ENCODE measurements at places on chromosomes 1 and 21. TPM values are rescaled to one million over a fixed set of nuclear protein-coding genes. Genes with fewer than 3 reads are reported as not detected.

Gene LY9
- 3.2 TPM for total RNA-seq

Gene TNNI3K
- total RNA-seq: 4.7 TPM

Gene INTS3
- total RNA-seq: 77.5 TPM

Gene STYXL2
- total RNA-seq: not detected

Gene CEPT1
- 43.3 TPM for total RNA-seq

Gene TPTE
- total RNA-seq: not detected

Gene BARHL2
- total RNA-seq: not detected

Gene OR2L3
- not detected for total RNA-seq

Gene KCNQ4
- 3.7 TPM for total RNA-seq

Gene ZC3H11A
- 71.8 TPM for total RNA-seq

Gene TMEM269
- total RNA-seq: 0.18 TPM

DNA sequence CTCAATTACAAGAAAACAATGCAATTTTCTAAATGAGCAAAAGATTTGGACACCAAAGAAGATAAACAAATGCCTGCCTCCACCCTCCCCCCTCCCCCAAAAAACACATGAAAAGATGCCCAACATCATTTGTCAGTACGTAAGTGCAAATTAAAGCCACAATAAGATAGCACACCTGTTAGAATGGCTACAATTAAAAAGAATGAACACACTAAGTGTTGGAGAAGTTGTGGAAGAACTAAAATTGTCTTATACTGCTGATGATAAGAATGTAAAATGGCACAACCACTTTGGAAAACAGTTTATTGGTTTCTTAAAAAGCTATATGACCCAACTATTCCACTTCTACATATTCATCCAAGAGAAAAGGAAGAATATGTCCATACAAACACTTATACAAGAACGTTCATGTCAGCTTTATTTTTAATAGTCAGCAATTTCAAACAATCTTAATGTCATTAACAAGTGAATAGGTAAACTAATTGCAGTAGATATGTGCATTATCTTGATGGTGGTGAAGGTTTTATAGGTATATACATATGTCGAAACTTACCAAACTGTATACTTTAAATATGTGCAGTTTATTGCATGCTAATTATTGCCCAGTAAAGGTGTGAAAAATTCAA lies 10.4 kb downstream of the IL20 start:
- no peak for DNase-seq

- DNase-seq: no peak
These were observed 6.4 kb downstream of the PADI3 start for GRCh38 chr1:17255336-17255735.

GRCh38 chr1:106975944-106976343 lies 80.5 kb upstream of the PRMT6 start:
- DNase-seq: no peak

GRCh38 chr21:17461014-17461413 lies 51.8 kb upstream of the CXADR start:
- no peak for DNase-seq

DNA sequence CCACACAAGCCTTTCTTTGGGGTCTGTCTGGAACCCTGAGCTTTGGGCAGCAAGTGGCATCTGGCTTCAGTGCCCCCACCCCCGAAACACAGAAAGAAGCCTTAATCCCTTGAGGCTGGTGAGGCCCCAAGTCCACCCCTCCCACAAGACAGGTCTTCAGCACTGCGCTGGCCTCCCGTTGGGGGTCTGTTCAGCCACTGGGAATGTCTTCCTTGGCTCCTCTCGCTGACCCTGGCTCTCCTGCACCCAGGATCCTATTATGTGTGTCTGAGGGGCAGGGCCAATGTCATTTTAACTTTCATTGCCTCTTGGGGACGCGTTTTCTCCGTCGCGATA lies 26.9 kb downstream of the ATP8B2 start:
- no peak for DNase-seq

DNA sequence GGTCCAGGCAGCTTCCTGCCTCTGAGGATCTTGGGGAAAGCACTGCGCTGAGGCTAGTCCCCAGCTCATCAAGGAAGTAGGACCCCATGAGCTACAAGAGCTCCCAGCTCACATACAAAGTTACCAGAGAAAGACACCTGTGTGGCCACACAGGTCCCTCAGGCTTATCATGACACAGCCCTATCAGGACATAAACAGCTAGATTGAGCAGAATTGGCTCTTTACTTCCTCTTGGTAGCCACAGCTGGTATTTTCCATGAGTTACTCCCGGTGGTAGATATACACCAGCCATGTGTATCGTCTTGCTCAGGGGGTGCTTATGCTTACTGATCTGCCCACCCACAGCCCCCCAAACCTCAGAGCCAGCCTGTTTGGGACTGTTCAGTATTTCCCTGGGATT lies 1.2 kb downstream of the LENEP start:
- no peak for DNase-seq

- DNase-seq: no peak
These were observed 244.5 kb downstream of the GPR52 start for GRCh38 chr1:174692313-174692712.

GRCh38 chr1:92961131-92961895 lies at the start of gene DIPK1A:
DIPK1A (minus strand) TSS chr1:92961462; CDS start chr1:92961429, 33 bp downstream.
- peak; percentile 76 for DNase-seq

DNA sequence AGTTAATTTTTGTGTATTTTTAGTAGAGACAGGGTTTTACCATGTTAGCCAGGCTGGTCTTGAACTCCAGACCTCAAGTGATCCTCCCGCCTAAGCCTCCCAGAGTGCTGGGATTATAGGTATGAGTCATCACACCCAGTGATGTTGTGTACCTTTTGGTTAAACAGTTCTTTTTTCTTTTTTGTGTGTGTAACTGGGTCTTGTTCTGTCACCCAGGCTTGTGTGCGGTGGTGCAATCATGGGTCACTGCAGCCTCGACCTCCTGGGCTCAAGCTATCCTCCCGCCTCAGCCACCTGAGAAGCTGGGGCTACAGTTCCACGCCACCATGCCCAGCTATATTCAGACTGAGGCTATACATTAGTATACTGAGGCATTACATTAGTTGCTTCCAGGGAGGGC lies 37.8 kb downstream of the GABPB2 start:
- DNase-seq: no peak

- DNase-seq: no peak
These were observed 26.4 kb upstream of the EVA1B start for GRCh38 chr1:36349839-36350238.

- no peak for DNase-seq
These were observed 13.4 kb upstream of the SVBP start for GRCh38 chr1:42830631-42831030.

GRCh38 chr1:23224739-23225648 lies 7.7 kb upstream of the HTR1D start:
- DNase-seq: peak; percentile 69

GRCh38 chr1:214579183-214579582 lies 23.8 kb upstream of the CENPF start:
- no peak for DNase-seq

GRCh38 chr1:161427733-161428516 lies 60.2 kb upstream of the CFAP126 start:
- no peak for DNase-seq

- DNase-seq: no peak
These were observed 106.8 kb downstream of the ZBTB18 start for GRCh38 chr1:244157731-244158438.

- no peak for DNase-seq
These were observed 172.7 kb downstream of the TRIM33 start for GRCh38 chr1:114338191-114338890.

DNA sequence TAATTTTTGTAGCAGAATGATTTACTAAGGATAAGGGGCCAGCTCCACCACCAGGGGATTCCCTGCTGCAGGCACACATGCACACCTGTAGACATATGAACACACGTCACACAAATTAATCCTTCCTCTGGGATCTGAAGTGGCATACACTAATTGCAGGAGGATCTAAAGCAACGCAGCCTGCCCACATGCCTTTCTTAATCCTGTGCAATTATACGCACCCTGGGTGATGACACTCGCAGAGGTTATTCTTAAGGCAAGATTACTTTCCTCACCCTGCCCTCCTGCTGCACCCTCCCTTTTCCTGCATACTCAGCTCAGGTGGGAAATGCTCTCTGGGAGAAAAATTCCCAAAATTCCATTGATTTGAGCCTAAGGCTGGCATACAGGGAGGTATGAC lies 7.5 kb upstream of the LORICRIN start:
- no peak for DNase-seq

- DNase-seq: no peak
These were observed 62.3 kb downstream of the LYPLAL1 start for GRCh38 chr1:219235903-219236481.

GRCh38 chr1:215054266-215054665 lies 28.3 kb upstream of the KCNK2 start:
- no peak for DNase-seq

DNA sequence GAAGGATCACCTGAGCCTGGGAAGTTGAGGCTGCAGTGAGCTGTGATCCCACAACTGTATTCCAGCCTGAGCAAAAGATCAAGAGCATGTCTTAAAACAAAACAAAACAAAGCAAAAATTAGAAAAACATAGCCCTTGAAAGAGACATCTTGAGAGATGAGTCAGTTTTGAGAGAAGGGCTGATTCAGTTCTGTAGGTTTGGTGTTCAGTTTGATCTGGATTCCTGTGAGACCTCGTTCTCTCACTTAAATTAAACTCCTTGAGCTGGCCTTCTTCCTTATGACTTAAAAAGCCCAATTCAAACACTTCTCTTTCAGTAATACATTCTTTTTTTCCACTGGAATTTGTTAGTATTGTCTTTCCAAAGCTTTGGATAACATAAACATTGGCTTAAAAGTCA lies 164.2 kb downstream of the NRIP1 start:
- no peak for DNase-seq

DNA sequence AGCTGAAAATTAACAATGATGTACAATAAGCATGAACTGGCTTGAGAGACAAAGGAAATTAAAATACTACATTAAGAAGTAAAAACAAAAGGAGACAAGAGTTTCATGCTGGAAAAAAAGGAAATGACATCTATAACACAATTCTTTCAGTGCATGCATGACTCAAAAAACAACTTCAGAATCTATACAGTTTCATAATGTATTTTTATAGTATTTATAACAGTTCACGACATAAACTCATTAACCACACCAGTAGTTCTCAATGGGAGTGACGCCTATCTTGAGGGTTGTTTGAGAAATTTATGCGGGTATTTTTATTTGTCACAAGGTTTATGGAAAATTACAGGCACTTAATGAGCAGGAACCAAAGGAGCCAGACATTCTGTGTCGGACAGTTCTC lies 168.5 kb downstream of the SMYD3 start:
- no peak for DNase-seq

- DNase-seq: no peak
These were observed 43.2 kb upstream of the ADGRL2 start for GRCh38 chr1:81757398-81758020.

- DNase-seq: no peak
These were observed 2.1 kb upstream of the ZC3H12A start for GRCh38 chr1:37472281-37472680.

All from ureter (tissue), 1 donor.